ENCODE measurements at places on chromosomes 16 and 17.
A peak's percentile ranks its signal among the peaks of the same experiment; 100 is the strongest.

GRCh38 chr16:27046958-27047518 lies 19.7 kb upstream of the C16orf82 start:
- no peak overlapping the region for H3K27ac ChIP-seq
- no peak for DNase-seq
- H3K4me1 ChIP-seq = no peaks in the 10 kb centered on the region
- no peaks in the 10 kb centered on the region for H3K27me3 ChIP-seq
- no peaks in the 10 kb centered on the region for H3K36me3 ChIP-seq

DNA sequence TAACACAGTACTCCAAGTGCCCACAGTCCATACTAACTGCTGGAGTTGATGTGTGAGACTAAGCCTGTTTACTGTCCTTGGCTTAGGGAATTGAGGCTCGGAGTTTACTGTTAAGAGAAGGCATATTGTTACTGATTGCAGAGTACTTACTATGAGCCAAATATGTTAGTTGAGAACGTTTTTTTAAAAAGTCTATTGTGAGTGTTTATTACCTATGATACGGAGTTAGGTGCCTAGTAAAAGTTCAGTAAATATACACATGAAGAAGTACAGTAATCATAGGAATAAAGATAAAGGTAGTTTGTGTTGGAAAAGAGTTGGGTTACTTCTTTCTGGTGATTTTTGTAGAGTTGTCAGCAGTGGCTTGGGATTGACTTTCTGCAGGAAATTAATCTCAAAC lies 25.4 kb downstream of the ZNRF1 start:
- no peaks in the 10 kb centered on the region for H3K27me3 ChIP-seq
- no peak for DNase-seq
- H3K4me3 ChIP-seq = no peak overlapping the region
- no peaks in the 10 kb centered on the region for H3K36me3 ChIP-seq

- peaks cover 16% of the 10 kb centered on the region for H3K36me3 ChIP-seq
- no peaks in the 10 kb centered on the region for H3K27me3 ChIP-seq
- no peak overlapping the region for H3K4me3 ChIP-seq
- H3K27ac ChIP-seq = no peak overlapping the region
- DNase-seq = no peak
Observed at GRCh38 chr16:8819411-8820034, 21.9 kb downstream of the PMM2 start.

DNA sequence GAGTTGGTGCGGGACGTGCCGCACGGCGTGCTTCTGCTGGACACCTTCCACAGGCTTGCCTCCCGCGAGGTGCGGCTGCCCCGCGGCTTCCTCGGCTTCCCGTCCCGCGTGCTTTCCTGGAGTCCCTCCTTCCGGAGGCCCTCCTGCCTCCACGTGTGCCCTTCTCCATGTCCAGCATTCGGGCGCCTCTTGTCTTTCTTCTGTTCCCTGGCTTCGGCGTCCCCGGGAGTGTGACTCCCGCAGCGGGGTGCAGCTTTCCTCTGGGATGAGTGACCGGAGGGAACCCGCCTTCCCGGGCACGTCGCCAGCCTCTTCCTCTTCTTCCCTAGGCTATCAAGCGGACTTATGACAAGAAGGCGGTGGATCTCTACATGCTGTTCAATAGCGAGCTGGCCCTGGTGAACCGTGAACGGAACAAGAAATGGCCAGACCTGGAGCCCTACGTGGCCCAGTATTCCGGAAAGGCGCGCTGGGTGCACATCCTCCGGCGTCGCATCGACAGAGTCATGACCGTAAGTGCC lies 23.0 kb downstream of the DNAH2 start:
- H3K4me1 ChIP-seq = no peaks in the 10 kb centered on the region
- H3K27ac ChIP-seq = no peak overlapping the region
- no peaks in the 10 kb centered on the region for H3K36me3 ChIP-seq
- peaks cover 32% of the 10 kb centered on the region for H3K27me3 ChIP-seq
- DNase-seq = no peak

- no peaks in the 10 kb centered on the region for H3K27me3 ChIP-seq
- peaks cover 5% of the 10 kb centered on the region for H3K4me1 ChIP-seq
Observed at GRCh38 chr16:72921620-72922019, 126.3 kb downstream of the ZFHX3 start.

DNA sequence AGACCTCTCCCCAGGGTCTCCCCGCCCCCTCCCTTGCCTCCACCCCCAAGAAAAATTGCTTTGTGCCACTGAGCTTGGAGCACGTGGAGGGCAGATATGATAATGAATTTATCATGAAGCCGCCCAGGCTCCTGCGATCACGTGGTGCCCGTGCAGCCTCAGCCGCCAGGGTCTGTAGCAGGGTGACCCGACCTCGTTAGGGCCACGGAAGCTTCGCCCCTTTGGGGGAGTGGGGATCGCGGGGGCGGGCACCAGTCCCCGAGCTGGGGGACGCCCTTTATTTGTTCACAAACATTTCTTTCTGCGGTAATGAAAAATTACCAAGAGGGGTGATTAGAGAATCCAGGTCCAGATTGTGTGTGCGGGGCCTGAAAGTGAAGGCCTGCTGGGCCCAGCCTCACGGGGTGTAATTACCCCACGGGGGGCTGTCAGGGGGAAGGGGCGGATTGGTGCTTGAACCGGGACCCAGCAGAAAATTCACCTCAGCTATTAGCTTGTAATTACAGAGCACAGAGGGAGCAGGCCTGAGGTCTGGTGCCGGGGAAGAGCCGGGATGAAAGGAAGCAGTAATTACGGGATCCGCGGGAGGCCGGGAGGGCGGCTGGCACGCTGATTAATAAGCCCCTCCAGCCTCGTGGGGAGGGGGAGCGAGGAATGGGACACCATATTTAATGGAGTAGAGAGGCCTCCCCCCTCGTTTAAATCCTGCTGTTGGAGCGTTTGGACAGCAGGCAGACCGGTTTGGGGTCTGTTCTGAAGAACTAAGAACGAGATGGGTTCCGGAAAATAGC lies 13.3 kb downstream of the GSE1 start:
- H3K27me3 ChIP-seq = no peaks in the 10 kb centered on the region
- H3K4me1 ChIP-seq = no peaks in the 10 kb centered on the region
- no peaks in the 10 kb centered on the region for H3K36me3 ChIP-seq
- H3K4me3 ChIP-seq = no peak overlapping the region
- no peak overlapping the region for H3K27ac ChIP-seq
- no peak for DNase-seq

GRCh38 chr17:20273741-20274500 lies 193.4 kb downstream of the LGALS9B start:
- H3K27ac ChIP-seq = no peak overlapping the region
- DNase-seq = no peak
- no peaks in the 10 kb centered on the region for H3K36me3 ChIP-seq
- no peaks in the 10 kb centered on the region for H3K27me3 ChIP-seq
- peaks cover 3% of the 10 kb centered on the region for H3K4me1 ChIP-seq

DNA sequence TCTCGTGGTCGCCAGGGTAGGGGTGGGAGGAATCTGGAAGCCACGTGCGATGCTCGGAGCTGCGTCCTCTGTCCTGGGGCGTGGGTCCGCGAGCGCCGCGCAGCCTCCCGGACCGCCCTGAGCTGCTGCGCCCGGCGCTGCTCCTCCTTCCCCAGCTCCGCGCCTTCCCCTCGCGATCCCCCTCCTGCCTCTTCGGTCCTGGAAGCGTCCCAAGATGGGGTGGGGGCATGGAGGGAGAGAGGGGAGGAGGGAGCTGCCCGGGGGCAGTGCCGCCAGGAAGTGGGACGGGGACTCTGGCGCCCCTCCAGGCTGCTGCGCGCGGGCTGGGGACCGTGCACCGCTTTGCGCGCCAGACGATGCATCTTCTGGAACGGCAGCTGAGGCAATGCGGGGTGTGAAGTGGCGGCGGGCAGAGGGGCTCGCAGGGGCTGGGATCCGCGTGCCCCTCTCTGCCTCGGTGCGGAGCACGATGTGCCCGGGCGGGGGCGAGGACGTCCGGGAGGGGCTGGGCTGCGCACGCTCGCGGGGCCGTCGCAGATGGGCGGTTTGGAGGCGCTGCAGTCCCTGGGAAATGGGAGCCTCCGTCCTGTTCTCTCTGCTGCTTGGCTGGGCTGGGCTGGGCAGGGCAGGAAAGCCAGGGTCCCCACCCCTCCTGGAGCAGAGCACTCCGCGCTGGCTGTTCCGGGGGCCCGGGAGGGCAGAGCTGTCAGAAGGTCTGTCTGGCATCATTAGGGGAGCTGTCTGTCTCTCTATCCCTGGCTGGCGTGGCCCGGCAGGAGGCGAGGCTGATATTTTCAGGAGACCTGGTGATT lies 388.0 kb downstream of the SEC14L1 start:
- H3K27ac ChIP-seq = no peak overlapping the region
- peaks cover 9% of the 10 kb centered on the region for H3K27me3 ChIP-seq
- DNase-seq = no peak
- H3K36me3 ChIP-seq = no peaks in the 10 kb centered on the region

DNA sequence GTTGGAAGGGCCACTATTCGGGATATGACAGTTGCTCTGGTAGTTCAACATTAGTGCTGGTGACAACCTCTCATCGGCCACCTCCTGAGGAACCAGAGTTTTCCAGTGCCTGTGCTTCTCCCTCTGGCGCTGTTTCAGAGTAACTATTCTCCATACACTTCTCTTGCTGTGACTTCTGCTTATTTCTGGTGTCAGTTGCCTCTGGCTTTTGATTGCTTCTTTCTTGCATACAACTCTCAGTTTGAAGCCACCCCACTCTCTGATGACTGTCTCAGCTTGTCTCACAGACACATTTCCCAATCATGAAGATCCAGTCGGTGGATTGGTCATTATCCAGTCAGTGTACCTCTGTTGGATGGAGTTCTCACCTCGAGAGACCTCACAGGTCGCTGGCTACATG lies 3.4 kb upstream of the TM4SF5 start:
- H3K4me1 ChIP-seq = no peaks in the 10 kb centered on the region
- no peak for DNase-seq
- H3K4me3 ChIP-seq = no peak overlapping the region
- H3K27ac ChIP-seq = no peak overlapping the region

DNA sequence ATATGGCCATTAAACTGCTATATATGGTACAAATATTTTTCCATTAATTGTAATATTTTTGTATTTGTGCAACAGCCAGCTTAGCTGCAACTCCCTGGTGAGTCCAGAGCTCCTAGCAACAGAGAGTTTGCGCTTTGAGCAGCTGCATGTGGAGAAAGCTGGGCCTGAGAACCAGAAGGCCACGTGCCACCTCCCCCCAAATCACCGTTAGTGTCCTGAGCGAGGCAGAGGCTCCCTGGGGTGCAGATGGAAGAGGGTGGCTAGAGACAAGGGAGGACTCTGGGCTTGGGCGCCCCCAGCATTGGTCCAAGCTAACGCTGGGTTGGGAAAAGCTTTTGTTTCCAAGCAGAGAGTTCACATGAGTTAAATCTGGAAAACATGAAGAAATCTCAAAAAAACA lies 41.6 kb downstream of the HSBP1 start:
- no peak overlapping the region for H3K4me3 ChIP-seq
- H3K27ac ChIP-seq = no peak overlapping the region
- no peaks in the 10 kb centered on the region for H3K4me1 ChIP-seq
- no peaks in the 10 kb centered on the region for H3K27me3 ChIP-seq
- no peaks in the 10 kb centered on the region for H3K36me3 ChIP-seq

DNA sequence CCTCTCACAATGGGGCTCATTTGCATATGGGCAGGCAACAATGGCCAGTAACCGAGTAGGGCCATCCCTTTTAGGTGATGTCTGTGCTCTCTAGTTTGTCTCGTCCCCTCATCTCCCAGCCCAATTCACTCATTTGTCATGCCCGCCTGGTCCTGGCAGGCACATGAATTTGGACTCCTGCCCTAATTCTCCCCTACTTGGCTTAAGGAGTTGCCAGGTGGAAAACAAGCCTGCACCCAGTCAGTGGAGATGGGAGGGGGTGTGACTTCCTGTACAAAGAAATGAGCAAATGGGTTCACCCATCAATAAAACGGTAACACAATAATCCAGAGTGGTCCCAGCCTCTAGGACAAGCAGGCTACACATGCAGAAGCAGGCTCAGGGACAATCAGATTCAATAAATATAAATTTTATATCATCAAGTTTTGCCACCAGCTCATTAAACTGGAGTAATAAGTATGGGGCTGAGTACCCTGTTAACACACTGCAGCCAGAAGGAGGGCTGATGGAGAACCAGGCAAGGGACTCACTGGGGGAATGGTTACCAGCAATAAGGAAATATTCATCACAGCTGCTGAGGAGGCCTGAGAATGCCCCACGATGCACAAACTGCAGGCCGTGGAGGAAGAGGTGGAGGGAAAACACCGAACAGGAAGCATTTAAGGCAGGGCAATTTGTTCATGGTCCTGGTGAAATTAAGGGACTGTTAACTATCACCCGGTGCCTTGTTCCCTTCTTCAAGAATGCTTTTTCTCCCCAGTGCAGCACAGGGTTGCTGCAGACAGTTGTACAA lies 84.4 kb upstream of the GPRC5B start:
- no peak for DNase-seq
- H3K36me3 ChIP-seq = no peaks in the 10 kb centered on the region
- no peak overlapping the region for H3K27ac ChIP-seq
- H3K4me1 ChIP-seq = no peaks in the 10 kb centered on the region

DNA sequence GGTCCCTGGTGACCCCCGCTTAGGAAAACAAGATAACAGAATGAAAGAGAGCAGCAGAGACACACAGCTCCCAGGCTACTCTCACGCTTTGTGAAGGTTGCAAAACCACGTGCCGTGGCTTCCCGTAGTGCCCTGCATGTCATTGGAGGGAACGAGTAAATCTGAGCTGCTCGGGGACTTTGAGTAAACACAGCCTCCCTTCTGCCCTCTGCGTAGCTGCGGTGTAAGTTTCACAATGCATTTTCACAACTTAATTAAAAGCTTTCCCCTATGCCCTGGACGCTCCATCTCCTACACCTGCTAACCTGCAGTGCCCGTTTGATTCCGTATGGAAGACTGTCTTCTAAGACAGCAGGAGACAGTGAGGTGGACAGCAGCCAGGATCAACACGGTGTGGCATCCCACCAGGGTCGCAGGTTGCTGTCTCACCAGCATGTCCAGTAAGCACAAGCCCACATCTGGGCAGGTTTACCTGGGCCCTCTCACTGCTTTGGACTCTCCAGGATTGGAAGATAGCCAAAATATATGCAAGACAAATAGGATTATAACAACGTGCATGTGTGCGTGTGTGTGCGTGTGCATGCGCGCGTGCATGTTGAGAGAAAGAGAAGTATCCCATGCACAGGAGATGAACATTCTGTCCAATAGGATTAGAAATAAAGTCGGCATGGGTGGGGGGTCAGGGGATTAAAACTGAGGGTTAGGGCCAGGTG lies 116.4 kb upstream of the RCVRN start:
- H3K4me3 ChIP-seq = no peak overlapping the region
- H3K36me3 ChIP-seq = no peaks in the 10 kb centered on the region
- peak; percentile 47 for DNase-seq
- no peaks in the 10 kb centered on the region for H3K27me3 ChIP-seq
- H3K27ac ChIP-seq = no peak overlapping the region
- no peaks in the 10 kb centered on the region for H3K4me1 ChIP-seq

GRCh38 chr17:43439041-43439440 lies 40.2 kb downstream of the ARL4D start:
- no peaks in the 10 kb centered on the region for H3K4me1 ChIP-seq
- H3K36me3 ChIP-seq = no peaks in the 10 kb centered on the region
- no peak overlapping the region for H3K27ac ChIP-seq

- H3K36me3 ChIP-seq = no peaks in the 10 kb centered on the region
- H3K27me3 ChIP-seq = no peaks in the 10 kb centered on the region
- no peaks in the 10 kb centered on the region for H3K4me1 ChIP-seq
Observed at GRCh38 chr17:3983606-3984484, 19.6 kb upstream of the ATP2A3 start.

All from fibroblast of lung (primary cell).